Pancreas (tissue), 10 donors: ENCODE measurements at places on chromosomes 12 and 14. TPM values are rescaled to one million over a fixed set of nuclear protein-coding genes. Genes with fewer than 3 reads are reported as not detected.

DNA sequence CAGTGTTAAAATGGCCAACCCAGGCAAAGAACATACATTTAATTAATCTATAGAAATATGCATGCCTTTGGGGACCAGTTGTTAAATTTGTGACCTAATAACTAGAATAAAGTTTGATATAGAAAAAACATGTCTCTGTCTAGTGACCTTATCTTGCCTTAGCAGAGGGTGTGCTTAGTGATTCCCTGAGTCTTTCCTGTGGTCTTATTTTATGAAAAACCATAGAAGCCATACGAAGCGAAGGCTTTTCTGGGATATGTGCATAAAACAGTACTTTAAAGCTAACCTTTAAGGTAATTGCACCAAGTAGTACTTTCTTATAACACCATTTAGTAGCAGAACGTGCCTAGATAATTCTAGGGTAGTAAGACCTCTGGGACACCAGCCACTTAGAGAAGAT is 379.4 kb downstream of the ZFP36L1 start:
- H3K27ac ChIP-seq: no peak overlapping the region
- no peak for DNase-seq
- no peaks in the 10 kb centered on the region for H3K27me3 ChIP-seq
- H3K36me3 ChIP-seq: no peaks in the 10 kb centered on the region

- no peak overlapping the region for H3K27ac ChIP-seq
- no peaks in the 10 kb centered on the region for H3K36me3 ChIP-seq
- H3K27me3 ChIP-seq: no peaks in the 10 kb centered on the region
- no peak for DNase-seq
Observed at GRCh38 chr14:76510181-76510580, 134.2 kb downstream of the ESRRB start.

DNA sequence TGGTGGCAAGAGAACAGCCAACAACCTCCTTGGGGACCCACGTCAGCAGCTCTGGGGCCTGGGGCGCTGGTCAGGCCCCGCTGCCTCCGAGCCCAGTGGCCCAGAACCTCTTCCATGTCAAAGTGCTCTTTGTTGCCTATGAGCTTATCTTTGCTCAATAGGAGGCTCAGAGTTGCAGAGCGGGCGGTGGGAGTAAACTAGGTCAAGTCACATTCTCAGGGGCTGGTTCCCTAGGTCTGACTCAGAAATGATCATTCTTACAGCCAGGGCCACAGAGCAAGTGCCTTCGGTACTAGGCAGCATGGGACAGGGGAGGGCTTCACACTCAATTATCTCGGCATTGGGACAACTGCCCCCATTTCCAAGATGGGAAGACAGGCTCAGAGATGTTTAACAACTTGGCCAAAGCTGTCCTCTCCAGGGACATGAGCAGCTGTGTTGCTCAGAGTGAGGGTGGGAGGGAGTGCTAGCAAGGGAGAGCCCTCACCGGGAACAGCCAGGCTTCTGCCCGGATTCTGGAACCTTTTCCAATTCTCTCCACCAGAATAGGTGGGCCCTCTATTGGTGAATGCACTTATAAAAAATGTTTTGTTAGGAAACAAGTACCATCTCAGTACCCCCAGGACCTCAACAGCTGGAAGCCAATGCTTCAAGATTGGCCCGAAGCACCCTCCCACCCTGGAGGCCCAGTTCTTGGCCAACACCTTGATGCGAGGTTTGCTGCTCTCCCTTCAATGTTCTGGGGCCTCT is 11.9 kb downstream of the SLC25A29 start:
- DNase-seq: no peak
- H3K27me3 ChIP-seq: no peaks in the 10 kb centered on the region
- H3K4me1 ChIP-seq: peaks cover 12% of the 10 kb centered on the region
- no peak overlapping the region for H3K4me3 ChIP-seq

DNA sequence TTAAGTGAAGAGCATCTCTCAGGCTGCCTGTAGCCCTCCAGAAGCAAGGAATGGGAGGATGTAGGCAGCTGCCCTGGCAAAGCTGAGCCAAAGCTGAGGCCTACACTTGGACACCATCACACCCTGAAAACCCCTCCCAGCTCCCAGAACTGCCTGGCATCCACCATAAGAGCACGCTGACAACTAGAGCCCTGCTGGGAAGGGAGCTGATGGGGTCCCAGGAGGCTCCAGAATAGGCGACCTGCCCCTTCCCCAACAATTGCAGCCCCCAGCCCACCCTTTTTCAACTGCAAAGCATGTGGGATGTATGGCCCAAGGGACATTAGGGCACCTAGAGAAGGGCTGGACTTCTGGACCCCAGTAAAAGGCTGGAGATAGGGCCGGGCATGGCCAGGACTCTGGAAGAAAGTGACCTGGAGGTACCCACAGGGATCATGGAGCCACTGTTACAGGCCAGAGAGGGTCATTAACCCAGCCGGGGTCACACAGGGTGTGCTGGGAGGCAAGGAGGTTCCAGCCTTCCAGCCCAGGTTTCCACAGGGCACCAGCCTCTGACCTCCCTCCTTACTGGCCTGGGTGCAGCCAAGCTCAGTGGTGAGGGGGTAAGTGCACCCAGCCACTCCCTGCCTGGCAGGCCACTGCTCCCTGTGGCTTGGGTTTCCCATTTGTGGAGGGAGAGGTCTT is 27.8 kb downstream of the FAM222A start:
- H3K27me3 ChIP-seq: no peaks in the 10 kb centered on the region
- peaks cover 11% of the 10 kb centered on the region for H3K4me1 ChIP-seq
- DNase-seq: peak; percentile 1
- no peak overlapping the region for H3K4me3 ChIP-seq

- no peaks in the 10 kb centered on the region for H3K36me3 ChIP-seq
- H3K4me3 ChIP-seq: no peak overlapping the region
- no peaks in the 10 kb centered on the region for H3K27me3 ChIP-seq
- H3K27ac ChIP-seq: no peak overlapping the region
- no peaks in the 10 kb centered on the region for H3K4me1 ChIP-seq
Observed at GRCh38 chr14:80658733-80659132, 282.8 kb downstream of the CEP128 start.

GRCh38 chr12:113479590-113480335 is 8.1 kb upstream of the LHX5 start:
- H3K27ac ChIP-seq: no peak overlapping the region
- peak; percentile 82 for DNase-seq
- no peaks in the 10 kb centered on the region for H3K4me1 ChIP-seq
- H3K27me3 ChIP-seq: peaks cover 37% of the 10 kb centered on the region

DNA sequence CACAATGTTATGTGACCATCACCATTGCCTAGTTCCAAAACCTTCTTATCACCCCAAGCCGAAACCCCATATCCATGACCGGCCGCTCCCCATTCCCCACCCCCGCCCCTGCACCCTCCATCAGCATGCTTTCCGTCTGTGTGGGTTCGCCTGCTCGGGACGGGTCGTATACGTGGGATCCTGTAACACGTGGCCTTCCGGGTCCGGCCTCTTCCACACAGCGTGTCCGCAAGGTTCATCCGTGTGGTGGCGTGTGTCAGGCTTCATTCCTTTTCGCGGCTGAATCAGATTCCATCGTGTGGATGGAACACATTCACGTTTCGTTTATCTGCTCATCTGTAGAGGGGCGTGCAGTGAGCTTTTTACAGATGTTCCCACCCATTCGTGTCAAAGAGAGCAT is 41.4 kb downstream of the RIMBP2 start:
- no peak overlapping the region for H3K27ac ChIP-seq
- no peaks in the 10 kb centered on the region for H3K27me3 ChIP-seq

DNA sequence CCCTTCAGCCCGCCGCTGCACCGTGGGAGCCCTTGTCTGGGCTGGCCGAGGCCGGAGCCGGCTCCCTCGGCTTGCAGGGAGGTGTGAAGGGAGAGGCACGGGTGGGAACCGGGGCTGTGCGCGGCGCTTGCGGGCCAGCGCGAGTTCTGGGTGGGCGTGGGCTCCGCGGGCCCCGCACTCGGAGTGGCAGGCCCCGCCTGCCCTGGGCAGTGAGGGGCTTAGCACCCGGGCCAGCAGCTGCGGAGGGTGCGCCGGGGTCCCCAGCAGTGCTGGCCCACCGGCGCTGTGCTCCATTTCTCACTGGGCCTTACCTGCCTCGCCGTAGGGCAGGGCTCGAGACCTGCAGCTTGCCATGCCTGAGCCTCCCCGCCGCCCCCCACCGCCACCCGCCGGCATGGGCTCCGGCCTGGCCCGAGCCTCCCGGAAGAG is 21.4 kb downstream of the TMEM121 start:
- no peak overlapping the region for H3K4me3 ChIP-seq
- no peak for DNase-seq
- H3K27me3 ChIP-seq: no peaks in the 10 kb centered on the region
- no peak overlapping the region for H3K27ac ChIP-seq
- H3K36me3 ChIP-seq: no peaks in the 10 kb centered on the region

DNA sequence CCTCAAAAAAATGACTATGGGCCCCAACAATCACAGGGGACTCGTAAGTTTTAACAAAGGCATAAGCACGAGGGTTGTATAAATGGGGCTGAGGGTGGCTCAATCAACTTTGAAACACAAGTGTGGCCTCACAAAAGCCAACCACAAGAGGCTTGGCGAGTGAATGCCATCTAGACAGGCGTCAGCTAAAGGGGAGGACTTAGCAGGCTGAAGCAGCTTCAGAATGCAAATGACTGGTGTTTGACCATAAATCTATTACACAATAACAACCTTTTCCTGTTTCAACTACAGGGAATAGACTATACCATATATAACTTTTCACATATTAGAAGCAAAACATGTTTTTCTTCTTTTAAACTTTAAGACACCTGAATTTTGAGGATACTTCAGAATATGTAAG is 777.9 kb downstream of the FSCB start:
- H3K27me3 ChIP-seq: no peaks in the 10 kb centered on the region
- H3K4me1 ChIP-seq: no peaks in the 10 kb centered on the region
- no peak overlapping the region for H3K27ac ChIP-seq
- no peak for DNase-seq

DNA sequence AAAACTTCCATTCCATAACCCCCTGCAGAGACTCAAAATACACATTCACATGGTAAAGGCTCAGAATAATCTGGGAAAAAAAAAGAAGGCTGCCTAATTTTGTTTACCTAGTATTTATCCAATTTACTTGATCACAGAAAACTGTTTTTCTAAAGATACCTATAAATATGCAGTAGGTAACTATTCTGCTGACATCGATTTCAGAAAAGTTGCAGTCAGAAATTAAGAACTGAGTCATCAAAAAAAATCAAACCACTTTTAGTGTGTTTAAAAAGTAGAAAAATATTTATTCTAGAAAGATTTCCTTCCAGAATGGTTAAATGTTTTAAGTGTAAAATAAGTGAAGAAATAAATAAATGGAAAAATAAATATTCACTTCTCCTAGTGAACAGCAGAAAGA is 254.5 kb upstream of the CAND1 start:
- no peak overlapping the region for H3K27ac ChIP-seq
- no peak for DNase-seq
- no peaks in the 10 kb centered on the region for H3K36me3 ChIP-seq
- H3K4me1 ChIP-seq: no peaks in the 10 kb centered on the region

GRCh38 chr14:82122655-82123054 is 589.0 kb upstream of the SEL1L start:
- no peaks in the 10 kb centered on the region for H3K4me1 ChIP-seq
- H3K4me3 ChIP-seq: no peak overlapping the region
- no peaks in the 10 kb centered on the region for H3K27me3 ChIP-seq
- no peak overlapping the region for H3K27ac ChIP-seq
- H3K36me3 ChIP-seq: no peaks in the 10 kb centered on the region

DNA sequence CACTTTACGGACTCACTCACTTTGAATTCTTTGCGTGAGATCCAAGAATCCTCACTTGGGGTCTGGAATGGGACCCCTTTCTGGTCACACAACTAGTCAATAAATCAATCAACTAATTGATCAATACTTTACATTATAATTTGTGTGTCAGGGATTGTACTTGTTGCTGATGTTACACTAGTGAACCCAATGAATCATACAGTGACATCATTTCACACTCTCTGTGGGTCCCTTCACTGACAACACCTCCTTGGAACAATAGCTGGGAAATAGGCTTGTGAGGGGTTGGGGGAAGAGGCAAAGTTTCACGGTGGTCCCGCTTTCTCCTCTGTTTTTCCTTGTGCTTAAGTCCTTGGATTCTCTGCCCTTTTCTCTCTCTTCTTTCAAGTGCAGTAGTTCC is 35.0 kb downstream of the TPH2 start:
- H3K4me1 ChIP-seq: no peaks in the 10 kb centered on the region
- H3K27ac ChIP-seq: no peak overlapping the region
- no peak overlapping the region for H3K4me3 ChIP-seq

The NGB gene
- not detected for polyA plus RNA-seq

The GZMB gene
- polyA plus RNA-seq: not detected

The WSCD2 gene
- polyA plus RNA-seq: 5.8 TPM

The PLEKHD1 gene
- polyA plus RNA-seq: 0.07 TPM

The TAS2R7 gene
- polyA plus RNA-seq: not detected

The ARHGEF25 gene
- polyA plus RNA-seq: 22.1 TPM

The TAS2R43 gene
- polyA plus RNA-seq: 0.16 TPM

The PRPF39 gene
- polyA plus RNA-seq: 27.0 TPM

The CCDC196 gene
- polyA plus RNA-seq: not detected
